ENCODE measurements at places on chromosomes 6 and 20. TPM values are rescaled to one million over a fixed set of nuclear protein-coding genes. Genes with fewer than 3 reads are reported as not detected.

DNA sequence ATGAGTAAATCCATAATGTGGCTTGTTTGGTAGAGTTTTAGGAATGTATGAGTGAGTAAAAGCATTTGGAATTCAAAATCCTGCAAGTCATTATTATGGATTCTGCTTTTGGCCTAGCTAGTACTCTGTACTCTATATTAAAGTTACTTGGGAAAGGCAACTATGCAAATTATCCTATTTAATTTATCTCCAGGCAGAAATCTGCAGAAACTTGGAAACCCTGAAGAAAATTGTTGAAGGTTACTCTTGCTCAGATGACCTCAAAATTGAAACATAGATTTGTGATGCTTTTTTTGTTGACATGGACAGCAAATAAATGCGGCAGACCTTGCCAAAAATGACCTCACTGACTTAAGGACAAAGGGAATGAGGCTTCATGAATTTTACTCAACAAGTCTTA is 477.1 kb upstream of the EYS start:
- no peak for DNase-seq

Gene WFDC12
- not detected for total RNA-seq

- no peak for DNase-seq
Observed at GRCh38 chr20:62117658-62118057, 4.6 kb upstream of the LSM14B start.

DNA sequence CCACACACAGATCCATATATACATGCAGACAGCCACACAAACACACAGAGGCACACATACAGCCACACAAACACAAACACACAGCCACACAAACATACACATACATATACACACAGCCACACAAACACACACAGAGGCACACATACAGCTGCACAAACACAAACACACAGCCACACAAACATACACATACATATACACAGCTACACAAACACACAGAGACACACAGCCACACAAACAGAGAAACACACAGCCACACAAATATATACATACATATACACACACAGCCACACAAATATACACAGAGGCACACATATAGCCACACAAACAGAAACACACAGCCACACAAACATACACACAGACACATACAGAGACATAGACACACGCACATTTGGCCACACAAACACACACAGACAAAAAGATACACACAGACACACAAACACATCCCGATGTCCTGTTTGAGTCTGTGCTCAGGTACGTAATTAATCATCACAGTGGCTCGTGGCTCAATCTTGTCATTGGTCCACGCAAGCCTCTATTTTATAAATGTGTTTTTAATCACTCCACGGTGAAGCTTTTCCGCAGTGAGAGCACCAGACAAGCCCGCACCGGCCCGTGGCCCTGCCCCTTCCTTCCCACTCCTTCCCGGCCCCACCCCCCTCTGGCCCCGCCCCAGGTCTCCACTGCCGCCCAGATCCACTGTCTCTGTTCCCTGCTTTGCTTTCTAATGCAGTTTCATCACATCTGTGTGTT is 135.3 kb downstream of the CDH4 start:
- no peak for DNase-seq

Gene MTG2
- 24.7 TPM for total RNA-seq

DNA sequence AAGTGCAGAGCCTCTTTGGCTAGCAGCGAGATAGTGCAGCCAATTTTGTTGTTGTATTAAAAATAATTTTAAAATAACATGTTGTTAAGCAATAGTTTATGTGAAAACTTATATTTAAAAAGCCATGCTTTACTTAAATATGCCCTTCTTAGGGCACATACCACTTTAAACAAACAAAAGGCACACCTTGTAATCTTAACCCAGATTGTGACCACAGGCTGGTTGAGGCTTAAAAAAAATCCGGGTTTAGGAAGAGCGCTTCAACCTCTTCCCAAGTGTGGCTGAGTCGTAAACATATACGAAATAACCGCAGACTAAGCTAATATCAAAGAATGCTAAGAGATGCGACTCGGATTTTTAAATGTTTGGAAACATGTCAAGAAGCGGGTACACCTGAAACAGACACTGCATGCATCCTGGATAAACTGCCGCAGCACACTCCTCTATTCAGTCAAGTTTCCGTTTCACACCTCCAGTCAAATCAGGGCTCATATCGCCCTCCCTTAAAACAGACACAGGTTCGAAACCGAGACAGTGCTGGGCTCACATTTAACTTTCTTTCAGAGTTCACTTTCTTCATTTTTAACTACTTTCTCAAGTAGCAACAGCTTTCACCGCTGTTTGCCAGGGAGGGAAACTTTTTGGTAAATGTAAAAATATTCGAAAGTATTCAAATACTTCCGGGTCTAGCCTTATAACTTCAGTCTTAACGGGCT is 1.5 kb downstream of the DEK start:
- no peak for DNase-seq

Gene PRDM1
- 3.9 TPM for total RNA-seq

- DNase-seq, result no peak
Observed at GRCh38 chr6:39417440-39417839, 94.9 kb upstream of the KCNK16 start.

DNA sequence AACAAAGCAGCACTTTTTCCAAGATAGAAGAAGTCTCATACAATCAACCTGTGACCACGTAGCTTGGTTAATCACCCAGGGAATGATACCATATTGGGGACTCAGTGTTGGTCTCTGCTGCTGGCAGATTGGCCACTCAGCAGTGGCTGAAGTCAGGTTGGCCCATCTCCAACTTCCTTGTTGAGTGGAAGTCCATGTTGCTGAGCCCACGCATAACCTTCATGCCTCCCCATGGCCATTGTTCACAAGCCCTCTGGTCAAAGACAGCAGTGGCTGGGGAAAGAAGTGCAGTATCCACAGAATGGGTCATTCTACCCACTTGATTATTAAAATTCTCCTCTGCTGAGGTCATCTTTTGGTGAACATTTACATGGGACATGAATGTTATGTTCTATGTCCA is 38.5 kb downstream of the PKIB start:
- DNase-seq, result no peak
